Aorta (tissue), 5 donors: ENCODE measurements at places on chromosomes 6 and 20.

DNA sequence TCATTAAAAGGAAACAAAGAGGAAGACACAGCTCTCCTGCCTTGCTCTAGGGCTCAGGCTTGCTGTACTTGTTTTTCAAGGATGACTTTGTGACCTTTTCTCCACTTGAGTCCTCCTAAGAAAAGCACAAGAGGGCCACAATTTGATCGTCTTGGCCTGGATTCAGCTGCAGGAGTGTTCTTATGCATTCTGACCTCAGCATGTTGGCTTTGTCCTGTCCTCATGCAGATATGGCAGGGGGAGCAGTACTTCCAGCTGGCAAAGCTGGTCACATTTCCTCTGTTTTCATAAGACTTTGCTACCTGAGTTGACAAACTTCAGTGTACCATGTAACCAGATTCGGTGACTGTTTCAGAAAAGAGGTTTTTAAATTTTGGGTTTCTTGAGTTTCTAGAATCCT is 30.8 kb downstream of the KDM1B start:
- no peak for DNase-seq

GRCh38 chr20:19241440-19241839 is 29.0 kb downstream of the SLC24A3 start:
- no peak for DNase-seq

DNA sequence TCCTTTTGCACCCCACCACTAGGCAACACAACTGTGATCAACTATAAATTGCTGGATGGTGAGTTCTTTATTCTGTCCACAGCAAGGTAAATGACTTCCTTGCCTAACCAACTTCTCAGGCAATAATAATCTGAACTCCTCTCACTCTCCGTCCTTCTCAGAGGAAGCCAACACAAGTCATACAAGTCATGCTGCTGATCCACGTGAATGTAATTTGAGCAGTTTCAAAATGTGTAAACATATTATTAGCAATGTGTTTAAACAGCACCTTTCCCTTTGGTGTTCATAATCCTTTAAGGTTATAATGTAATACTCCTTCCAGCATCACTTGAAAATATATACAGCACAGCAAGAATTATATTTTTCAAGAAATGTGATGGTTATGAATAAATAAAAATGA is 127.9 kb downstream of the QRSL1 start:
- no peak for DNase-seq

DNA sequence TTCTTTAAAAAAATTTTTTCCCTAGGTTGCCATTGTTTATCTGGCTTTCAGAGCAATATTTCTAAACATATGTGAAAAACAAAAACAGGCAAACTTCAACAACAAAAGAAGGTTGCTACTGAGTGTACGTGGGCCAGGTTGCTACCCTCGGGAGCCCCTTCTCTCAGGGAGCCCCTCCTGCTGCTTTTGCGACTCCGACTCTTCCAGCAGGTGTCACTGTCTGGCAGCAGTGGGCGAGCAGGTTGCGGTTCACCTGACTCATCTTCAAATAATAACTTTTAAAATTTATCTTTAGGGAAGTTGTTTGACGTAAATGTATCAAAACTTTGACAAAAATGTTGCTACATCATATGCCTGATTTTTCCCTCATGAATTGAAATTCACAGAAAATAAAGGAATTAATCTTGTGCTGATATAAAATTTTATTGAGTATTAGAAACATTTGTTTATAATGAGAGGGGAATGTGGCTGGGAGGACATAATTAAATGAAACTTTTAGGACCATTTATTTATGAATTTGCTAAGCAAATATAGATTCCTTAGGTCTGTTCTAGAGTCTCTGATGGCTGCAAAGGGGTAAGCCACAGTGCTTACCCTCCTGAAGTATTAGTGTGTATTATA is 138.8 kb downstream of the HIVEP1 start:
- DNase-seq: no peak

GRCh38 chr20:62368392-62368975 is 1.4 kb upstream of the LAMA5 start:
- no peak for DNase-seq

DNA sequence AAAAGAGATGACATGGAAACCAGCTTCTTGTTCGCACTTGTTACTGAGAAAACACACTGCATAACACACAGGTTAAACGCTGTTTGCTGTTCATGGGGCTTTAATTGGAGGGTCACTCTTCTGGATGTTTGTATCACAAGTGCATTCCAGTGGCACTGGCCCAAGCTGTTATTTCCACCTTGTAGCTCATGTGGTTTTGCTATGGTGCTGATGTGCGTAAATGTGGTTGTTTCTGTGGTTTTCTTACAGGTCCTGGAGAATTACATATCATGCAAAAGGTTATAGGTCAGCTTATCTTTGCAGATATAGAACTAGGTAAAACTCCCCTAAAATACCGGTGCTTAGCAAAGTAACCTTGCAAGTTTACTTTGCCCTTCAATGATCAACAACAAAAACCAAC is 89.3 kb upstream of the AHI1 start:
- no peak for DNase-seq

GRCh38 chr6:89745096-89745495 is 74.5 kb downstream of the MDN1 start:
- DNase-seq: no peak

GRCh38 chr6:104585646-104586045 is 274.1 kb downstream of the HACE1 start:
- DNase-seq: no peak

DNA sequence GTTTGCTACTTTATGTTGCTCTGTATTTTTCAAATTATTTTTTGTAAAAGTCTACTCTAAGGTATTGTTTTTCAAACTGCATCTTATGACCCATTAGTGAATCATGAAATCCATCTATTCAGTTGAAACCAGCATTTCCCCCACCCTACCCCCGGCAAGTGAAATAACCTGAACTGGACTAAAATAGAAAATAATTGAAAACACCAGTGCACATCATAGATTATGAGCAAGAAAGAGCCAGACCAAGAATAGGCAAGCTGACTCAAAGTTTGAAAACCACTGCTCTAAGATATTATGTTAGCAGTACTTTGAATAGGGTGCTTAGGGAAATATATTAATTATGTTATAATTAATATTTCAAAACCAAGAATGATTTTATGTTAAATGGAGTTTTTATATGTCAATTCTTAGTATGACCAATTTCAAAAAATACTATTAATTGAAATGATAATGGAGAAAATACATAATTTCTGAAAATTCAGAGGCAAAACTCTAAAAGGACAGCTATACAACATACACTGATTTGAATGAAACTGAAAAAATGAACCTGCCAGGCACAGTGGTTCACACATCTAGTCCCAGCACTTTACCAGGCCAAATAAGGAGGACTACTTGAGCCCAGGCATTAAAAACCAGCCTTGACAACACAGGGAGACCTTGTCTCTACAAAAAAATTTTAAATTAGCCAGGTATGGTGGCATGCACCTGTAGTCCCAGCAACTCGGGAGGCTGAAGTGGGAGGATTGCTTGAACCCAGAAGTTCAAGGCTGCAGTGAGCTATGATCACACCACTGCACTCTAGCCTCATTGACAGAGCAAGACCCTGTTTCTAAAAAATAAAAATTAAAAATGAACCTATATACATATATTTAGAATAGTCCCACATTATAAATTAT is 112.0 kb downstream of the CDK19 start:
- DNase-seq: no peak

DNA sequence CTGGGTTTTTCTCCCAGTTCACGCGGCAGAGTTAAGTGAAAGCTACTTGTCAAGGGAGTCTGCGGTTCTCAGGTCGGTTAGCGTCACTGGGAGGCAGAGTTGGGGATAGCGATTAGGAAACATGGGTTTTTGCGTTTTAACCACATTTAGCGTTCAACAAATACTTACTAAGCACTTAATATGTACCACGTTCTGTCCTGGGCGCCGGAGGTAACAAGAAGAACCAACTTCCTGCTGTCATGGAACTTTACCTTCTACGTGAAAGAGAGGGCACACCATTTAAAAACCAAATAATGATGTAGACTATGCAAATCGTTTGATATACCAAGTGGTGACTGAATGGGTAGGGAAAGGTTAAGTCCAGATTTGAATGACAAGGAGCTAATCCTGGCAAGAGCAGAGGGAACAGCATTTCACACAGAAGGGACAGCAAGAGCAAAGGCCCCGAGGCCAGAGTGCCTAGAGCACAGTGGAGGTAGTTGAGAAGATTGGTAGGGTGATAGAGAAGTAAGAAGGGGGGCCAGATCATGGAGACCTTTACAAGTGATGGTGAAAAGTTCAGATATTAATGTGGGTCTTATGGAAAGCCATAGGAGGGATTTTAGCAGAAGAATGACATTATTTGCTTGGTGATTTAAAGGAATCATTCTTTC is 744 bp downstream of the RIOK1 start:
- no peak for DNase-seq

DNA sequence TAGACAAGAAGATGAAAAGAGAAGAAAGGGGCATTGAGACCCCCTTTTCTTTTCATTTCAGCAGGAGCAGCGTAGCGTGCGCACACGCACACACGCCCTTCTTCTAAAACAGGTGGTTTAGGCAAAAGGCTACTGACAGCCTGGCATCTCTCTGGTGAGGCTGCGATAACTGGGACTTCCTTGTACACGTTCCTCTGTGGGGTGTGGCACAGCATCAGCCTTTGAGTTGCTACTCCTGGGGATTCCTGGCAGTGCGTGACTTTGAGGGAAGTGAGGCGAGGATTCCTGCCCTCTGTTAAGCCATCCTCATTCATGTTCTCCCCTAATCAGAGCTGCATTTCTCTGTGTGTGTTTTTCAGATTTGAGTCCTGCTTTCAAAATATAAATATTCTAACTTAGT is 94.7 kb downstream of the TMEM170B start:
- no peak for DNase-seq

DNA sequence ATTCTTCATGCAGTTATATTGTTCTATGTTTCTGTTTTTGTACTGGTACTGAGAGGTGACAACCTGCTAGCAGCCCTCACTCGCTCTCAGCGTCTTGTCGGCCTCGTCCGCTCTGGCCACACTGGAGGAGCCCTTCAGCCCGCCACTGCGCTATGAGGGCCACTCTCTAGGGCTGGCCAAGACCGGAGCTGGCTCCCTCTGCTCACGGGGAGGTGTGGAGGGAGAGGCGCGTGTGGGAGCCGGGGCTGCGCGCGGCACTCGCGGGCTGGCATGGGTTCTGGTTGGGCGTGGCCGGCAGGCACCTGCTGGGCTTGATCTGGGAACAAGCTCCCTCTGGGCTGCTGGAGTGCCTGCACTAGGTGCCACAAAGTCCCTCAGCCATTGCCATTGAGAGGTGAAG is 1323.8 kb upstream of the EYS start:
- DNase-seq: no peak

GRCh38 chr6:56521976-56522375 is 120.7 kb downstream of the DST start:
- no peak for DNase-seq

GRCh38 chr6:75752365-75752764 is 3.3 kb downstream of the MYO6 start:
- DNase-seq: no peak

- DNase-seq: no peak
Observed at GRCh38 chr6:40950986-40951698, 87.9 kb downstream of the UNC5CL start.

GRCh38 chr6:103122766-103123601 is 1729.5 kb downstream of the GRIK2 start:
- peak; percentile 51 for DNase-seq

DNA sequence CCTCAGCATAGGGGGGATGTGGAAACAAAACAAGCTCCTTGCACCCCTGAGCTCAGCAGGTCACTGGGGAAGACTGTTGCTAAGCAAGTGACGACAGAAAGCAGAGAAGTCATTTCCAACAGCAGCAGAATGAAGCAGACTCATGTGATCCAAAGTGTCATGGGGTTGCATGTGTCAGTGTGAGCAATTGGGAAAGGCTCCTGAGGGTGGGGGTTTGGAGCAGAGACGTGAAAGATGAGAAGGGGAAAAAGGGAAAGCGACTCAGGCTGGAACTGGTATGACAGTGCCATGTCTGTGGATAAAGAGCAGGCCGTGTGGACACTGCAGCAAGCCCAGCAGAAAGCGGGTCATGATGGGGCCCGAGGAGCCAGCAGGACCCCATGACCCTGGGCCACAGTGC is 363.9 kb downstream of the PREX1 start:
- no peak for DNase-seq

DNA sequence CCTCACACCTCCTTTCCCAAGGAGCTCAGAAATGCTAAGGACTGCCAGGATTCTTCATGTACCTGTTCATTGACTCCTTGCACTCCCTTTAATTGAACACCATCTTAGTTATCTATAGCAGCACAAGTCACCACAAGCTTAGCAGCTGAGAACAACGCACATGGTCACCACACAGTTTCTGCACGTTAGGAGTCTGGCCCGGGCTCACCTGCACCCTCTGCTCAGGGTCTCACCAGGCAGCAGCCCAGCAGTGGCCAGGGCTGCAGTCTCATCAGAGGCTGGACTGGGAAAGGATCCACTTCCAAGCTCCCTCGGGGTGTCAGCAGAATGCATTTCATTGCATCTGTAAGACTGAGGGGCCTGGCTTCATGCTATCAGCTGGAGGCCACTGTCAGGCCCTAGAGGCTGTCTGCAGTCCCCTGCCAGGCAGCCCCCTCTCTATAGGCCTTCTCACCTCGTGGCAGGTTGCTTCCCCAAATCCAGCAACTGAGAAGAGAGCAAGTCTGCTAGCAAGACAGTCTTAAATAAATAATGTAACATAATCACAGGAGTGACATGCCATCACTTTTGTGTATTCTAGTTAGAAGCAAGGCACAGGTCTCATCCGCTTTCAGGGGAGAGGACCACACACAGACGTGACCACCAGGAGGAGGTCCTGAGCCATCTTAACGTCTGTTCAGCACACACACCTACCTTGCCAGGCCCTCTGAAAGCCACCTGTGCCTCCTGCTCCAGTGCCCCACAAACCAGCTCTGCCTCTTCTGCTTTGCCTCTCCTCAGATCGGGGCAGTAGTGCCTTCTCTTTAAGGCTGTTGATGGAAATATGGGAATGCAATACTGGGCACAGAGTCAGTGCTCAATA is 165.2 kb upstream of the CST7 start:
- DNase-seq: no peak

GRCh38 chr6:62298745-62299392 is 12.8 kb upstream of the KHDRBS2 start:
- no peak for DNase-seq

DNA sequence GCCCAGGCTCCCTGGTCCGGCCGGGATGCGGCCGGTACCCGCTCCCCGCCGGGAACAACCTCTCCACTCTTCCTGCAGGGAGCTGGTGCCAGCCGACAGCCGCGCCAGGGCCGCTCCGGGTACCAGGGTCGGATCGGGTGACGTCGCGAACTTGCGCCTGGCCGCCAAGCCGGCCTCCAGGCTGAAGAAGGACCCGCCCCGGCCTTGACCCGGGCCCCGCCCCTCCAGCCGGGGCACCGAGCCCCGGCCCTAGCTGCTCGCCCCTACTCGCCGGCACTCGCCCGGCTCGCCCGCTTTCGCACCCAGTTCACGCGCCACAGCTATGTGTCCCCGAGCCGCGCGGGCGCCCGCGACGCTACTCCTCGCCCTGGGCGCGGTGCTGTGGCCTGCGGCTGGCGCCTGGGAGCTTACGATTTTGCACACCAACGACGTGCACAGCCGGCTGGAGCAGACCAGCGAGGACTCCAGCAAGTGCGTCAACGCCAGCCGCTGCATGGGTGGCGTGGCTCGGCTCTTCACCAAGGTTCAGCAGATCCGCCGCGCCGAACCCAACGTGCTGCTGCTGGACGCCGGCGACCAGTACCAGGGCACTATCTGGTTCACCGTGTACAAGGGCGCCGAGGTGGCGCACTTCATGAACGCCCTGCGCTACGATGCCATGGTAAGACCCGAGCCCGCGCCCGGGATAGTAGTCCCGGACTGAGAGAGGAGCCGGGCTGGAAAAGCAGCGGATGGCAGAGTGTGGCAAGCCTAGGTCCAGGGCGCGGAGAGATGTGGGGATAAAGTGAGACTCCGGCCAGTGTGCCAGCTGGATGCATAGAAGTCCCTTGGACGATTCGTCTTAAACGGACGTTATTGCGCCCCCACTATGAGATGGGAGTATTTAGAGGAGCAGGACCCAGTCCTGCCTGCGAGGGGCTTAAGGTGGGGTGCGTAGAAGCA is at the start of gene NT5E:
NT5E (plus strand) TSS at position 266 of the 942 bp plus-strand sequence; CDS start at position 323, 57 bp downstream.
- peak; percentile 97 for DNase-seq
